Spinal cord (tissue), 10 donors: ENCODE measurements at places on chromosomes 5 and 9.

GRCh38 chr9:5846096-5846495 lies 13.2 kb upstream of the ERMP1 start:
- peaks cover 3% of the 10 kb centered on the region for H3K4me1 ChIP-seq
- no peak for DNase-seq
- H3K27ac ChIP-seq = no peak overlapping the region
- no peaks in the 10 kb centered on the region for H3K27me3 ChIP-seq

- H3K27me3 ChIP-seq = no peaks in the 10 kb centered on the region
- no peak for DNase-seq
- no peak overlapping the region for H3K27ac ChIP-seq
Observed at GRCh38 chr5:143056792-143057579, 286.8 kb downstream of the ARHGAP26 start.

DNA sequence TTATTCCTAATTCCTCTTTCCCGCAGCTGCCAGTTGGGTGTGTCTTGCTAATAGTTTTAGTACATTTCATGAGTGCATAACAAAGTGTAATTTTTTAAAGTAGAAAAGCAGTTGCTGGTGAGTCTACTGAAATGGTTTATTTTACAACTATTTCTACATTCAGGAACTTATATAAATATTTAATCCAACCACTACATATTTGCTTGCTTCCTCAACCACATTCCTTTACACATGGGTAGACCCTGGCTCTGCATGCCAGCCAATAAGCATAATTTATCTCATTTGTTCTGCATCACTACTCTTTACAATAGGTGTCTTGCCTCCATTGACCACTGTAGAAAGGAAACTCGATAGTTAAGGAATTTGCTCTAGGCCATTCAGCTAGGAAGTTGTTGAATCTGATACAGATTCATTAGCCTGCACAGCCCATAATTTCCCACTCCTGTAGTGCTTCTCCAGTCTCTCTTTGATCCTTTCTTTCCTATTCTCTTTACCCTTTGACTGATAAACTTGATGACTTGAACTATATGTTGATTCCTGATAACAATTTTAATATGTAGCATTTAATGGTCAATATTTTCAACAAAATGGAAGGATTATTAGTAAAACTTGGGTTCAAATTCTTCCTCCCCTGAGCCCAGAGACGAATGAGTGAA lies 342.5 kb upstream of the ACTBL2 start:
- no peaks in the 10 kb centered on the region for H3K36me3 ChIP-seq
- H3K27me3 ChIP-seq = no peaks in the 10 kb centered on the region
- H3K4me3 ChIP-seq = no peak overlapping the region

- H3K27me3 ChIP-seq = no peaks in the 10 kb centered on the region
- H3K4me3 ChIP-seq = no peak overlapping the region
- H3K4me1 ChIP-seq = no peaks in the 10 kb centered on the region
- no peak overlapping the region for H3K27ac ChIP-seq
- H3K36me3 ChIP-seq = no peaks in the 10 kb centered on the region
Observed at GRCh38 chr9:110476251-110476650, 103.3 kb downstream of the SVEP1 start.

DNA sequence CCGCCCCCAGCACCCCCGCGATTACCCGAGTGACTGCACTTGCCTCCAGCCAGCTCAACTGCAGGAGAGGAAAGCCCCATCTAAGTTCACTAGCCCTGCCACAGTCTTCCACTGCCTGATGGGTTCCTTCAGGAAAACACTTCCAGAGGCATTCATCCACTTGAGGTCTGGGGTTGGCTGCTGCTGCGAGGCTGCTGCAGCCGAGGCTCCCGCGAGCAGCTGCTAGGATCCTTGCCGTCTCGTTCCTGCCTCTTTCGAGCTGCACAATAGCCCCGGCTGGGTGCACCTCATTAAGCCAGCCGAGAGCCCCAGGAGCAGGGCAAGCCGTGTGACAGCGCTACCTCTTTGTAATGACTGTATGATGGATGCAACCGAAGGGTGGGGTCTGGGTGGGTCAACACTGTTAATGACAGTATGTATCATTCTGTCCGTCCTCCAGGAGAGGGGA lies 24.2 kb upstream of the ELAVL2 start:
- H3K4me3 ChIP-seq = peak overlapping the region; percentile 55
- no peaks in the 10 kb centered on the region for H3K36me3 ChIP-seq
- DNase-seq = no peak
- no peak overlapping the region for H3K27ac ChIP-seq
- peaks cover 19% of the 10 kb centered on the region for H3K27me3 ChIP-seq

DNA sequence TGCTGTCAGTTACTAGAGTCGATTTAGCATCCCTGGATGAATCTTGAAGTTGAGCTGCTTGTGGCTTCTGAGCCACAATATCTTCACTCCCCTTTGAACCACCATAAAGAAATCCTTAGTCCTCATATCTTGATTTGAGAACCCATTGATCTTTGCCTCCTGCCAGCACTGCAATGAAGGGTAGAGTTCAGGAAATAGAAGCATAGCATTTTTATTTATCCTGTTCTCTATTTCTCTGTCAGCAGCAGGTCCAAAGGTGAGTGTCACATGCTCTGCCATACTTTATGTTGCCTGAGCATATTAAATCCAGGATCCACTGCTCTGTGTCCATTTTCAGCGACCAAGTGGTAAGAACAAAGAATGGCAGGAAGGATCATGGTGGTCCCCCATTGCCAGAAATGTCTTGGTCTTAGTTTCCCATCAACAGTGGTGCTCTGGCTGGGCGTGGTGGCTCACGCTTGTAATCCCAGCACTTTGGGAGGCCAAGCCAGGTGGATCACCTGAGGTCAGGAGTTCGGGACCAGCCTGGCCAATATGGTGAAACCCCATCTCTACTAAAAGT lies 80.2 kb upstream of the PANK3 start:
- no peaks in the 10 kb centered on the region for H3K27me3 ChIP-seq
- H3K4me3 ChIP-seq = no peak overlapping the region
- no peaks in the 10 kb centered on the region for H3K36me3 ChIP-seq
- DNase-seq = no peak

- H3K4me1 ChIP-seq = no peaks in the 10 kb centered on the region
- H3K27ac ChIP-seq = no peak overlapping the region
- no peaks in the 10 kb centered on the region for H3K27me3 ChIP-seq
- H3K36me3 ChIP-seq = no peaks in the 10 kb centered on the region
- DNase-seq = no peak
Observed at GRCh38 chr9:73104921-73105320, 46.7 kb upstream of the ANXA1 start.

DNA sequence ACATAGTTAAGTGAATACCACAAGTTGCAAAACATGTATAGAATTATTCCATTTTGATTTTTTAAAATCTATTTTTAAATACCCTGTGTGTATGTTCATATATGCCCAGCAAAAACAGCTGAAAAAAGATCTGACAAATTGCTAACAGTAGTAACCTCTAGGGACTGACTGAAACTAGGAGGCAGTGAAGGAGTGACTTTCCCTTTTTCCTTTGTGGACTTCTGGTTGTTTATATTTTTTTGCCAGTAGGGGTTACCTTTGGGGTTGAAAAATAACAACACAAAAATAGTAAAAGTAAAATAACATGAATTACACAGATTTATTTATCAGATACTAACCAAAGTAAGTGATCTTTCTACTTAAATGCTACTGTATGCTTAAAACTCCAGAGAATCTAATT lies 2.9 kb downstream of the MEGF9 start:
- H3K4me3 ChIP-seq = peak overlapping the region; percentile 78
- H3K27me3 ChIP-seq = no peaks in the 10 kb centered on the region
- H3K4me1 ChIP-seq = peaks cover 27% of the 10 kb centered on the region
- no peaks in the 10 kb centered on the region for H3K36me3 ChIP-seq
- H3K27ac ChIP-seq = peak overlapping the region; percentile 69
- no peak for DNase-seq
